Fibroblast of mammary gland (primary cell): ENCODE measurements at places on chromosomes 12 and 14.

DNA sequence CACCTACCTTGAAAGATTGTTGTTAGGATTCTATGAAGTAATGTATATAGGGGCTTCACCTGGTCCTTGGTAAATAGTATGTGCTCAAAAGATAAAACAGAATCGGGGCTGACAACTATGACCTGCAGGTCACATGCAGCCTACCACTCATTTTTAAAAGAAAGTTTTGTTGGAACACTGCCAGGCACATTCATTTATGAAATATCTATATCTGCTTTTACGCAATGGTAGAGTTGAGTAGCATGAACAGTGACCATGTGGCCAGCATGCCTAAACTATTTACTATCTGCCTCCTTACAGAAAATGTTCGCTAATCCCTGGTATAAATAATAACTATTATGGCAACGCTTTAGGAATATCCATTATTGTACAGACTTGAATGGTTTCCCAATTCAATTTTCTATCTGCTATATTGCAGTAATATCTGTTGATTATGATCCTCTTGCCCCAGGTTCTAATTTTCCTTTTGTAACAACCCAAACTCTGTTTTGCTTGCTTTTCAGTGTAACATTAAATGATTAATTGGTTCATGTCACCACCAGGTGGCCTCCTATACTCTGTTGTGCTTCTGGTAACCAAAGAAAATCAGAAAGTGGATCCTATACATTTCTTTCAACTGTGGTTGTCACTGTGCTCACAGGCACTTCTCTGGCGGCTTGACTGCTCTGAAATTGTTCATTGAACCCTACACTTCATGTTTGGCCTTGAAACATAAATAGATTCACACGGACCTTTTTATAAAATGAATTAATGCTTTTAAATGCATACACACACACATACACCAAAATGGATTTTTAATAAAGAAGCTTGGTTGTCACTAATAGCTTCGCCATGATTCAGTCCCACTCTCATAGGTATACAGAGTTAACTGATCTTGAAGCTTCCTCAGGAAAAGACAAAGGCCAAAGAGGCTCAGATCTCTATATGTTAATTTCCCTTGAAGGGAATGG is 227.7 kb upstream of the NPAS3 start:
- DNase-seq: peak; percentile 61

DNA sequence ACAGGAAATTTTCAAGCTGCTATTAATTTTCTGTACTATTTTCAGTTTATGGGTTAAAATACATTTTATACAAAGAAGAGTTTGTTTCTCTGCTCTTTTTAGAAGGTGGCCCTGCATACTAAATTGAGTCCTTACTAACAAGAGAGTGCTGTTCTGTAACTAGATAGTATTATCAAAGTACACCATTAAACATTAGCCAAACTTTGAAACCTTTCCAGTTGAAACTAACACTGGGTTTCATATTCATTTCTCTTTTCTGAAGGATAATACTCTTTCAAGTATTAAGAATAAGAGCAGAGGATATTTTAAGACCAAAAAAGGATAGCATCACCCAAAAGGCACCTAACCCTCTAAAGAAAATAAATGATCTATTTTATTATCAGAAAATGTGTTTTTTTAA is 47.2 kb downstream of the PEBP1 start:
- DNase-seq: no peak

- DNase-seq: peak; percentile 39
Measured at GRCh38 chr14:49408187-49408933, 177.8 kb downstream of the RPS29 start.

DNA sequence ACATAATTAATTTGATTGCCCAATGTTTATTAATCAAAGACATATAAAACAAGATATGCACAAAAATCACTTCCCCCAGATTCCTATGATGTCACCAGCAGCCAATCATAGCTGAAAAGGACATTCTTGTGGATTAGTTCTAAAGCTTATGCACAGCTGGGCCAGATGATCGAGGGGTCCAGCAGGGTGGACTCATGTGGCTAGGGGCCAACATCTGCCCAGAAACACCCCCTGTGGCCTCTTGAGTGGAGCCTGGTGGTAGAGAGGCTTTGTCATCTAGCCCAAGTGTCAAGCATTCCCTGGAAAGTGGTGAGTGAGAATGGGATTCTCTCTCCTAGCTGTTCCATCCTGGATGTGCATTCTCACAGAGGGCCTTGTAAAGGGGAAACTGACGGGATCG is 590.0 kb downstream of the BCL11B start:
- no peak for DNase-seq

DNA sequence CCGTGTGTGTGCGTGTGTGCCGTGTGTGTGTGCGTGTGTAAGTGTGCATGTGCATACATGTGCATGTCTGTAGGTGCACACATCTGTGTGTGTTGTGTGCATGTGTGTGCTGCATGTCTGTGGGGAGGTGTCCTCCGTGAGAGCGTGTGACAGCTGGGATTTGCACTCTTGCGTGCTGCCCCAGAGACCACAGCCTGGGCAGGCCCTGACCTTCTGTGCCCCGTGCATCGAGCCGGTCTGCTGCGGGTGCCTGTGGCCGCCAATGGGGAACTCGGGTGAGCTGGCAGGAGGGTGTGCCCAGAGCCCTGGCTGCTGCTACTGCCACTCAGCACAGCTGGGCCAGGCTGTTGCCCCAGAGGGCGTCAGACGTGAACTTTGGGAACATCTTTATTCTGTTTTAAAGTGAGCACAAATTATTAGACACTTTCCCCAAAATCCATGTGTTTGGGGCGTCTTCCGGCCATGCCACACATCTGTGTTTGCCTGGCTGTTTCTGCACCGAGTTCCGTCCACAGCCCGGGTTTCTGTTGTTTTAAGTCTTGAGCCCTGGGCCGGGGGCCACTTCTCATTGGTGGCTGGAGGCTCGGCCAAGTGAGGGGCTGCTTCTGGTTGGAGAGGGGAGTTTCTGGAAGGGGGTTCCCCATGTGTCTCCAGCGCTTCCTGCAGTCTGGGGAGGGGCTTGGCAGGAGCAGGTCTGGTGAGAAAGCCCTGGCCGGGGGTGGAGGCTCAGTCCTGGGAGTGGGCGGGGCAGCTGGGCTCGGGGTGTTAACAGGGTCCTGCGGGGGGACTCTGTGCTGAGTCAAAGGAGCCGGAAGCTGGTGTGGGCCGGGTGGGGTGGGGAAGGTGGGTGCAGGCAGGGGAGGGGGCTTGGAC is 7.6 kb downstream of the CEP170B start:
- DNase-seq: peak; percentile 46

- no peak for DNase-seq
Measured at GRCh38 chr12:14278294-14278953, 87.1 kb upstream of the ATF7IP start.

DNA sequence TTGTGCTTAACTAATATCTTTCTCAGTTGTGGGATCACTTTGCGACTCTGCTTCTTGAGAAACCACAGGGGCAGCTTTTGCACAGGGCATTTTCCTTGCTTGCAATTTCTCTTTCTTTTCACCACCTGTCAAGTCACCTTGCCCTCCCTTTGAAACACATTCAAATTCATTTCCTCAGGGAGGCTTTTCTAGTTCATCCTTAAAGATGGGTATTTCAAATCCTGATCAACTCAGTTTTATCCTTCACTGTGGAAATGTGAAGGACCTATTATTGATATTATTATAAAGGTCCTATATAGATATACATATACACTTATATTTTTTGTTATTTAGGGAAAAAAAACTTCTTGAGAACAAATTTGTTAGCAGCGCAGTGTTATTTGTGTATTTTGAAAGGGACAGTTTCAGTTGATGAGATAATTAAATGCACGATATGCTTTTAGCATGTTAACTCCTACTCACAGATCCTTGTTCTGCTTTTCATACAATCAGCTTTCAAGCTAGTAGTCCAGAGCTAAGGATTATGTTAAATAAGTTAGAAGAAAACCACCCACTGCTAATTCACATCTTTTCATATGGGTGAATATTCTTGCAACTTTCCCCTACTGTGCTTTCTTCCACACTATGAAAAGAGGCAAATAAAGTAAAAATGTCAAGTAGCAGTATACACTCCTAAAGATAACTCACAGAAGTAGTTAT is 501.4 kb upstream of the RGS6 start:
- no peak for DNase-seq

- no peak for DNase-seq
Measured at GRCh38 chr12:62270872-62271271, 10.7 kb downstream of the USP15 start.

- DNase-seq: no peak
Measured at GRCh38 chr14:71240866-71241520, 333.7 kb downstream of the PCNX1 start.

GRCh38 chr12:122785503-122785902 is 11.1 kb downstream of the CCDC62 start:
- no peak for DNase-seq

DNA sequence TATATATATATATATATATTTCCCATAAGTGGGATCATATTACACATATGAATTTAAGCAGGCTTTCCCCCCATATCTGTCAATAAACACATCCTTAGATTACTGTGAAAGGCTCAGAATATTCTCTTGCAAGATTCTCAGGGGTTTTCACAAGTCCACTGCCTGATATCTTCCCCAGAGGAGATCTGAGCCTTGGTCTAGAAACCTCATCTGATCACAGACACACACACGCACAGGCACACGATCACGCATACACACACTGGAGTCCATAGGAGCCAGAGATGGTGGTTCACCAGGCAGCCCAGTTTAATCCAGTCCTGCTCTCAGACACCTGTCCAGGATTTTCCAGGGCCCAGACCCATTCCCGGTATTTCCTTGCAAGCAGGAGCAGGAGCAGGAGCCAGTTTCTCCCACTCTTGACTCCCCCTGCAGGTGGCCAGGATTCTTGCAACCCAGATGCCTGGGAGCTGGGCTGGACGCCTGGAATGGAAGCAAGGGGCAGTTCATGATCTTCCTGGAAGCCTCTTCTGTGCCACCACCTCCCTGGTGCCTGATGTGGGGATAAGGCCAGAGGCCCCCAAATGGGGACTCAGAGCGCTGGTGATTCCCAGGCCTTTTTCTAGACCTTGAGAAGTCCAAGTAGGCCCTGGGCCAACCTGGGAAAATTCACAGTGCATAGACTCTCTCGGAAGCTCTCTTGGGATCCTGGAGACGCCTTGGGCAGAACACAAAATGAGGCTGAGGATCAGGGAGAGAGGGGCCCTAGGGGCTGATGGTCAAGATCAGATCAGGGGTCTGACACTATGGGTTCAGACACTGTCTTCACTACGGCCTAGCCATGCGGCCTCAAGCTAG is 16.5 kb upstream of the KRT78 start:
- DNase-seq: peak; percentile 69

DNA sequence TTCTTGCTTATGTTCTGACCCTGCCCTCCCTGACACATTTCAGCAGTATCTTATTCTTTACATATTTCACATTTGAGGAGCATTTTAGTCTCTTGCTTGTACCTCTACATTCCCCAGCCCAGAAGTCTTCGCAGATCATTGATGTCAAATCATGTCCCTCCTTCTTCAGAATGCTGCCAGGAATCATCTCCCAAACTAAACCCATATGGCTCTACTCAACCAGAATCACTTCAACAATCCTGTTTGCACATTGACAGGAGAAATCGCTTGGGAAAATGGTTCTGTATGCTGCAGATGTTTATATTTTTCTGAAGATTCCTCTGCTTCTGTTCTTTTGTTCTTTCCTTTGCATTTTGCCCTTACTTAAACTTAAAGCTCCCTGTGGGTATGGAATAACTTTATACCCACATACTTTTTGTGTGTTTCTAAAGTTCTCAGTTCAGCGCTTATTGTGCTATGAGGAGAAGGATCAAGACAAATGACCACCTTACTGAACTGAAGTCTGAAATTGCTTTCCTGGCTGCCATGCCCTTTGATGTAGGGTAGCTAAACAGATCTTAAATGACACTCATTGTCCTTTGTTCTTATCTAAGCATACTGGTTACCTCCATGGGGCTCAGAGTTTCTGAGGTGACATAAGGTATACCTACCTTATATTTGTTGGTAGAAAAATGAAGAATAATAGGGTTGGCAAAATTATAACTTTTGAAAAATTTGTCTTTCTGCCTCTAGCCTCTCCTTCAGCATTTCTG is 134.6 kb downstream of the SLC25A21 start:
- DNase-seq: peak; percentile 14

GRCh38 chr12:10285919-10286318 is 21.8 kb upstream of the KLRD1 start:
- DNase-seq: no peak

- DNase-seq: peak; percentile 54
Measured at GRCh38 chr12:49763006-49763591, 21.7 kb downstream of the TMBIM6 start.

GRCh38 chr12:57744194-57744776 is 554 bp upstream of the TSPAN31 start:
- DNase-seq: peak; percentile 90

DNA sequence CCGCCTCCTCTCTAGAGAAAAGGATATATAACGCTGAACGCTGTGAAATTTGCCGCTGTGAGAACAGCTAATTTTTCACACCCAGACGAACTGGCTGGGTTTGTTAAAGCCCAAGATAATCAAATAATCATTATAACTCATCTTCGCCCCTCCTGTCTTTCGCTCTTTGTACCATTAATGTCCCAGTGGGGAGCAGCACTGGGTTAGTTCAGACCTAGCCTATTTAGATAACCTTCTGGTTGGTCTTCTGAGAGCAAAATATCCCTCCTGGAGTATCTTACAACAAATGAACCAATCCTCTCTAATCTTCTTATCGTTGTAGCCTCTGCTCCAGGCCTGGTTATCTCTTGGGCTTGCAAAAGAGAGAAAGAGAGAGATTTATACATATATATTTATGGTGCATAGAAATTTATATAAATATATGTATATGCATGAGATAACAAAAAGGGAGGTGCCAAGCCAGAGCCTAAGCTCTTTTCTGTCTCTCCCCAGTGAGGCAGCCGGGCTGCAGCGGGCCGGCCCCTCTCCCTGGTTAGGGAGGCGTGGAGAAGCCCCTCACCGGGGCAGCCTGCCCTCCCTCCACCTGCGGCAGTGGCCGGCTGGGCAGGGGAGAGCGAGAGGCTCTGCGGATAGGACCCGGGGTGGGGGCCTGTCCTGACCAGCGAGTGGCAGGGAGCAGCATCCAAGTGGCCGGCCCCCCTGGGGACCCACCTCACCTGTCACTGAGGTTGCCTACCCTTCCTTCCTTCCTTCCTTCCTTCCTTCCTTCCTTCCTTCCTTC is 202.0 kb upstream of the LHX5 start:
- no peak for DNase-seq

GRCh38 chr14:70203686-70204085 is 14.9 kb upstream of the SLC8A3 start:
- no peak for DNase-seq

DNA sequence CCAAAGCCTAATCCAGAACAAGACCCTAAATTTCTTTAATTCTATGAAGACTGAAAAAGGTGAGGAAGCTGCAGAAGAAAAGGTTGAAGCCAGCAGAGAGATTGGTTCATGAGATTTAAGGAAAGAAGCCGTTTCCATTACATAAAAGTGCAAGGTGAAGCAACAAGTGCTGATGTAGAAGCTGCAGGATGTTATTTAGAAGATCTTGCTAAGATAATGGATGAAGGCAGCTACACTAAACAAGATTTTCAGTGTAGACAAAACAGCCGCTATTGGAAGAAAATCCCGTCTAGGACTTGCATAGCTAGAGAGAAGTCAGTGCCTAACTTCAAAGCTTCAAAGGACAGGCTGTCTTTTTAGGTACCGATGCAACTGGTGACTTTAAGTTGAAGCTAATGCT is 65.4 kb upstream of the AMIGO2 start:
- DNase-seq: no peak

GRCh38 chr12:44431647-44432343 is 444.3 kb downstream of the NELL2 start:
- DNase-seq: no peak

- no peak for DNase-seq
Measured at GRCh38 chr14:59772233-59772632, 98.3 kb downstream of the RTN1 start.

GRCh38 chr12:47084172-47084571 is 4.4 kb upstream of the AMIGO2 start:
- no peak for DNase-seq
